Suprapubic skin (tissue), 4 donors: ENCODE measurements at places on chromosomes 2 and 18.
A peak's percentile ranks its signal among the peaks of the same experiment; 100 is the strongest.

DNA sequence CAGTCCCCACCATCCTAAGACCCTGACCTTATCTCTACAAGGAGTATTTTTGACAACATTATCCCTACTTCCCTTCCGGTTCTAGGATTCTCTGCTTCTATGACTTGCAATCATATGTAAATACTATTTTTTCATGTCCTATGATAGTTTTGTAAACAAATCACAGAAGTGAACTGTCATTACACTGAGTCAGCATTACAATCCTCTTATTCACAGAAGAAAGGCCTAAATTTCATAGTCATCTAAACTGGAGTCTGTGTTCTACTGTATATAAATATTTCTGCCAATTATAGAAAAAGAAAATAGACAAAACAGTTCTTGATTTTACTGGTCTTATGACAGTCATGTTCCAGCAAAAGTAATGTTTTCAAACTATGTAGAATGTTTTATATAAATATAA is 265.1 kb downstream of the NCKAP5 start:
- no peaks in the 10 kb centered on the region for H3K27me3 ChIP-seq
- DNase-seq: no peak
- no peaks in the 10 kb centered on the region for H3K4me1 ChIP-seq
- no peak overlapping the region for H3K4me3 ChIP-seq
- no peak overlapping the region for H3K27ac ChIP-seq

DNA sequence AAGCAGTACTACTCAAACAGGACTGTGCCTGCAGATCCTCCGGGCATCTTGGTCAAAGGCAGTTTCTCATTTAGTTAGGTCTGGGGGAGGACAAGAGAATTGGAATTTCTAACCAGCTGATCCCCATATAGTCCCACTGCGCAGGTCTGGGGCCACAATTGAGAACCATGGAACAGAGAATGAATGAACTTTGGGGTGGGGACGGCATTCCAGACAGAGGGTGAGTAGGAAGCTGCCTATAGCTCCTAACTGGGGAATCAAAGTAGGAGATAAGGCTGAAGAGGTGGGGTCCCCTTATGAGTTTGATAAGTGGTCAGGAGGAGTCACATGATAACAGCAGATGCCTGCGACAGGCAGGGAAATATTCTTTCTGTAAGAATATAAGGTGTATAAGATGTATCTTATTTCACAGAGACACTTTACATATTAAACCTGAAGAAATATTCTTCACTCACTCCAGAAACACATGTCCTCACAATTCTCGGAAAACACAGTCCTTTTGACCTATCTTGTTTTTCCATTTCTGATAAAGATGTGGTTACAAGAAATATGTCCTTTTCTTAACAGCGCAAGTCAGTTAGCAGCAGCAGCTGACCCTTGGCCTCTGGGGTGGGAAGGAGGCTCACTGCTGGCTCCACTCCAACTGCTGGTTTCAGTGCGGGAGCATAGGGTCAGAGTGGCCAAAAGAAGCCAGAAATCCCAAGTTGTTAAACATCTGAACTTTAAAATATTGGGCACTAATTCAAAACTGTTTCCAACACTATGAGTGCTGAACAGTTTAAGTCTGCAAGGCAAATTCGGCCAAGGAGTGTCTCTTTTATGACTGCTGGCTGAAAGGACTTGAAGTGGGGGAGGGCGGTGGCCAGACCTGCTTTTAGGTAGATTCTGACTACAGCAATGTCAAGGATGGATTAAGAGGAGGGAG is 12.6 kb upstream of the TMEM214 start:
- DNase-seq: no peak
- H3K27ac ChIP-seq: peak overlapping the region; percentile 75
- no peaks in the 10 kb centered on the region for H3K27me3 ChIP-seq
- H3K4me1 ChIP-seq: peaks cover 22% of the 10 kb centered on the region
- H3K36me3 ChIP-seq: peaks cover 27% of the 10 kb centered on the region

GRCh38 chr18:11851146-11851805 is at the start of gene CHMP1B:
CHMP1B (plus strand) TSS chr18:11851413; CDS start chr18:11851512, 99 bp downstream.
- peaks cover 9% of the 10 kb centered on the region for H3K36me3 ChIP-seq
- H3K4me3 ChIP-seq: peak within 1 kb of the TSS; percentile 97
- H3K27me3 ChIP-seq: no peaks in the 10 kb centered on the region
- peak within 1 kb of the TSS; percentile 99 for H3K27ac ChIP-seq
- H3K4me1 ChIP-seq: peaks cover 39% of the 10 kb centered on the region
- DNase-seq: peak; percentile 98

- H3K36me3 ChIP-seq: no peaks in the 10 kb centered on the region
- no peaks in the 10 kb centered on the region for H3K27me3 ChIP-seq
- no peak overlapping the region for H3K4me3 ChIP-seq
- H3K4me1 ChIP-seq: peaks cover 15% of the 10 kb centered on the region
- DNase-seq: no peak
Observed at GRCh38 chr2:158473719-158474392, 17.1 kb downstream of the PKP4 start.

- H3K4me1 ChIP-seq: no peaks in the 10 kb centered on the region
- no peaks in the 10 kb centered on the region for H3K27me3 ChIP-seq
Observed at GRCh38 chr2:824524-824923, 126.1 kb upstream of the SNTG2 start.
